Activated CD4-positive, alpha-beta T cell treated with anti-CD3 and anti-CD28 coated beads for 1 hour (primary cell): ENCODE measurements at places on chromosomes 3 and 15.

GRCh38 chr3:50495609-50496423, 7.6 kb downstream of the CACNA2D2 start:
- DNase-seq = no peak

- DNase-seq = no peak
These were observed 45.6 kb downstream of the DLEC1 start for GRCh38 chr3:38084334-38085310.

GRCh38 chr3:65950340-65951326, 88.1 kb downstream of the MAGI1 start:
- no peak for DNase-seq

- DNase-seq = no peak
These were observed 73.2 kb upstream of the CTXND1 start for GRCh38 chr15:80325206-80325605.

GRCh38 chr15:66484539-66485112, 12.9 kb downstream of the SNAPC5 start:
- no peak for DNase-seq

GRCh38 chr3:32577581-32578556, 7.2 kb upstream of the DYNC1LI1 start:
- no peak for DNase-seq

DNA sequence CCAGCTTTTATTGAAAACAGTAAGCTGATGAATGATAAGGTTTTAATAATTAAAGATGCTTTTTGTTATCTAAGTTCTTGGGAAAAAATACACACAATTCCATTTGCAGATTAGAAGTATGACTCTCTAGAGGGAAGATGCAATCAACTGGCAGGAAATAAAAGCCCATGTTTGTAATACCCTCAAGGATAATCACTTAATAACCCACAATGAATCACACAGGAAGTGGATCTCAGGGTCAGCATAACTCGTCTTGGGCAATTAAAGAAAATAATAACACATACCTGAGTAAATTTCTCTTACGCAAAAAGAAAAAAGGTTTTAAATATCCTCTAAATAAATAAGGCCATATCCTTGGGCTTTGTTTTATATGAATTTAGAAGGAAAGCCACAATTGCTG, 9.4 kb upstream of the EID1 start:
- DNase-seq = no peak

- DNase-seq = no peak
These were observed 4.5 kb downstream of the SOX14 start for GRCh38 chr3:137768361-137769321.

- no peak for DNase-seq
These were observed 766.7 kb upstream of the GOLIM4 start for GRCh38 chr3:168862466-168862865.

- no peak for DNase-seq
These were observed 56.2 kb upstream of the TOPAZ1 start for GRCh38 chr3:44185396-44185915.

GRCh38 chr15:91228890-91229289, 128.8 kb downstream of the SV2B start:
- DNase-seq = no peak

GRCh38 chr15:60397772-60398445, at the start of gene ANXA2:
ANXA2 (minus strand) TSS chr15:60397986; CDS start chr15:60386075, 11,911 bp downstream.
- DNase-seq = peak; percentile 75

DNA sequence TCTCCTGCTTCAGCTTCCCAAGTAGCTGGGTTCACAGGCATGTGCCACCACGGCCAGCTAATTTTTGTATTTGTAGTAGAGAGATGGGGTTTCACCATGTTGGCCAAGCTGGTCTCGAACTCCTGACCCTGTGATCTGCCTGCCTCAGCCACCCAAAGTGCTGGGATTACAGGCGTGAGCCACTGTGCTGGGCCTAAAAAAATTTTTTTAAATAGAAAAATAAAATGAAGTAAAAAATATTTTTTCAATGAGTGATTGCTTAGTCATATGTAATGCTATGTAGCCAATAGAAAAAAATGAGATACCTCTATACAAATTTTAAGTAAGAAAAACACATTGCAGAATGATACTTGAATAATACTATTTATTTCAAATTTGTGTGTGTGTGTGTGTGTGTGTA, 27.9 kb upstream of the SLC30A4 start:
- DNase-seq = no peak

DNA sequence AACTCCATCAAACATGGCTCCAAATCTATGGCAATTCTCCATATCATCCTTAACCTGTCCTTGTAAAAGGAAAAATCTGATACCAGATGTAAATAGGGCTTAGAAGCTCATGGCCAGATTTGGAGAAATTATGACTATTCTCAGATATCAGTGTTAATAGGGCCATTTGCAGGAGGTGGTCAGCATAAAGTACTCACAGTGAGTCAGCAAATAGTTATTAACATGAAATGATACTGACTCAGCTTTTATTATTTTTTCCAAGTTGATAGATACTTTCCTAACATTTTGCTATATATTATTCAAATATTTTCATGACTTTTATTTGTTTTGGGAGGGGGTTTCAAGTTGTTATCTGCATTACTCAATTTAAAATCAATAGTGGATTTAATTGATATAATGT, 255.8 kb downstream of the MFSD1 start:
- no peak for DNase-seq

- DNase-seq = no peak
These were observed 466.6 kb downstream of the IL5RA start for GRCh38 chr3:2643606-2644005.
